ENCODE measurements at places on chromosomes 1 and 21.

DNA sequence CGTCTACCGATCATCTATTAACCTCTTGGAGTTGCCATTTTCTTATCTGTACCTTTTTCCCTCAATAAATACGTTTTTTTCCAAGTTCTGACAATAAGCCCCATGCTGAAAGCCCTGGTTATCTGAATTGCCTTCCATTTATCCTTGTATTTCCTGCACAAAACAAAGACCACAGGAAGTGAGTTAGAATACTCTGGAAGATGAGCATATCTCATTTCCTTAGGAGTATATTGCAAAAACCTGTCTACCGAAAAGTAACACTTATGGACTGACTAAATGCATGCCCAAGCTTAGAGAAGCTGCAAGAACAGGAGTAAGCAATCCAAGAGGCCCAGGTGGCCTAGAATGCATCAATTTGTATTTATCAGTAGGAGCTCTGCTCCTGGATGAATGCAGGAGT lies 39.9 kb downstream of the DIRAS3 start:
- no peak for DNase-seq

DNA sequence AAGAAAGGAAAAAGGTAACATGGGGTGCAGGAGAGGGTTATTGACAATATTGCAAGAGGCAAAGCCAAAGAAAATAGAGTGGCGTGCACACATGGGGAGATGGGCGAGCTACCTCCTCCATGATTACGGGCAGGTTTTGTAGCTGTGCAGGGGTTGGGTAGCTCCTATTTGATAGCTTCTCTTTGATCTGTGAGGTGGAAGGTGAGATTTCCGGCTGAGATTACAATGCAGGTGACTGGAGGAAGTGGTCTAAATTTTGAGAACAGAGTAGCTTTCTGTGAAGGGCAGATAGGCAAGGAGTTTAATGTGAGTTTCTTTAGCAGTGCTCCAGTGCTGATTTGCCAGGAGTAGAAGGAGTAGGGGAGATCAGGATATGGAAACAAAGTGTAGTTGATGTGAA lies 263.4 kb downstream of the PLA2G4A start:
- DNase-seq, result no peak

DNA sequence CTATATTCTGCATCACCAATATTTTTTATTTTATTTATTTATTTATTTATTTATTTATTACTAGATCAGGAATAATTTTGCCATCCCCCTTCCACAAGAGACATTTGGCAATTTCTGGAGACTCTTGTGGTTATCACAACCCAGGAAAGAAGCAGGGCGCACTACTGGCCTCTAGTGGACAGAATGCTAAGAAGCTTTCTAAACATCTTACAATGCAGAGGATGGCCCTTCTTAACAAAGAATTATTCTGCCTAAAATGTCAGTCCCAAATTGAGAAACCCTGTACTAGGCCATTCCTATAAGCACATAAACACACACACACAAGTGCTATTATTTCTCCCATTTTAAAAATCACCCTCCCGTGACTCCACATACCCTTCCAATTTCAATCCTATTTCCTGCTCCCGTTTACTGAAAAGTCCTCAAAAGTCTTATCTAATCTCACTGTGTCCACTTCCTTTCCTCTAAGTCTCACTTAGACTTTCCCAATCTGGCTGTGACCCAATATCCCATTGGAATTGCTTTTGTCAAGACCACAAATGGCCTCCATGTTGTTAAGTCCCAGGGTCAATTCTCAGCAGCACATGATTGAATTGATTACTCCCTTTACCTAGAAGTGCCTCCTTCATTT lies 43.7 kb upstream of the RNF11 start:
- peak; percentile 79 for DNase-seq

DNA sequence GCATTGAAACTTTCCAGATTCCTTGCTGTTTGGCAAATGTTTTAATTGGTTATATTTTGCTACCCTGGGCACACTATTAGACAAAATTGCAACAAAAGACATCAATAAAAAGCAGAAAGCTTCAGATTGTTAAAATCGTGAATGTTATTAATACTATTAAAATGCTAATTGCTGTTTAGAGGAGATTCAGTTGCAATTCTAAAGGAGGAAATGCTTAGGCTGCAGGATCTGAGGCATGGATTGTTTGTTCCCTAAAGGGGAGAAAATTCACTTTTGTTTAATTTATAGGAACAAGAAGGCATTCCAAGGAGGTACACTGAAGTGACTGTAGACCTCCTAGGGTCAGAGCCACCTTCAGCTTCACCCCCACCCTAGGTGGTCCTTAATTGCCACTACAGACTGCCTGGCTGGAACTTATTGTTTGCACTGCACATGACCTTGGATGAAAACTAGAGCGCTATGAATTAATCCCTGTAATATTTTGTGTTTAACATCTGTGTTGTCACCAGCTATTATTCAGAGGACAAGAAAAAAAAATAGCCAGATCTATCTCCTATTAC lies 1266.9 kb upstream of the ADGRL2 start:
- DNase-seq, result no peak

GRCh38 chr1:179917601-179918429 lies 35.7 kb downstream of the TOR1AIP1 start:
- no peak for DNase-seq

DNA sequence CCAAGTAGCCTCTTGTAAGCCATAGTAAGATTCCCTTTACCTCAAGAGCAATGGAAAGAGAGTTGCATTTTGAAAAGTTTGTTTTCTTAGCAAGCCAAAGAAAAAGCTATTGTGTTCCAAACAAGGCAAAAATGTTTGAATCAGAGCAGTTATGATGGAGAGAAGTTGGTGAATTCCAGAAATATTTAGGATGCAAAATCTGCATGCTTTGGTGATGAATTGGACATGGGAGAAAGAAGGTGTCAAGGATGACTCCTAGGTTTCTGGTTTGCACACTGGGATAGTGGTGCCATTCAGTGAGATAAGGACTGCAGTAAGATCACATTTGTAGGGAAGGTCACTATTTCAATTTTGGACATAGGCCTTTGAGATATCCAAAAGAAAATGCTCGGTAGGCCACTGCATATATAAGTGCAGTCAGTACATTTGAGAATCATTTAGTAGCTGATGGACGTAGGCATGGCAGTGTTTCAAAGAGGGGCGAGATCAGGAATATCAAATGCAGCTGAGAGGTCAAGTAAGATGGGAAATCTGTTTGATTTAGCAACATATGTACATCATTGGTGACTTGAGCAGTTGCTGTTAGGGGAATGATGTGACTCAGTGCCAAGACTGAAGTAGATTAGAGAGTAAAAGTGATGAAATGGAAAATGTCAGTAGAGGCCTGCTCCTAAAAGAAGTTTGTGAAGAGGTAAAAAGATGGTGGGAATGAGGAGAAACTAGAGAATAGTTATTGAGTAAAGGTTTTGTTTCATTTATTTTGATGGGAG lies 33.9 kb upstream of the GPR25 start:
- peak; percentile 39 for DNase-seq

DNA sequence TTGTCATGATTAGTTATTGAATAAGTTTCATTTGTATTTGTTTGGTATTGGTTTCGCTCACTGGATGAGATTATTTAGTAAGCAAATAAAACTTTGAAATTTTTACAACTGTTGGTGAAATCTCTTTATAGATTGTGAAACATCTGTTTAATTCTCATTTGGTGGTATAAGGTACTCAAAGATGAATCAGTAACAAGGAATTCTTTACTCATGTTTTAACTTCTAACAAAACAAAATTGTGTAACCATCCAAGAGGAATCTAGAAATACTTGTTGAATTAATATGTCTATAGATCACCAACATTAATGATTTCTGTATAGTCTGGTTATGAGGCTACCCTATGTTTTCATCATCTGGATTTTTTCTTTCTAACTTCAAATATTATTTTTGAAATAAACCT lies 62.8 kb upstream of the USP25 start:
- DNase-seq, result peak; percentile 61

- no peak for DNase-seq
Observed at GRCh38 chr1:181818943-181819342, 242.6 kb downstream of the ZNF648 start.

GRCh38 chr1:27736252-27736651 lies 10.5 kb downstream of the FAM76A start:
- DNase-seq, result no peak

- no peak for DNase-seq
Observed at GRCh38 chr1:192866241-192866868, 57.5 kb downstream of the RGS2 start.

DNA sequence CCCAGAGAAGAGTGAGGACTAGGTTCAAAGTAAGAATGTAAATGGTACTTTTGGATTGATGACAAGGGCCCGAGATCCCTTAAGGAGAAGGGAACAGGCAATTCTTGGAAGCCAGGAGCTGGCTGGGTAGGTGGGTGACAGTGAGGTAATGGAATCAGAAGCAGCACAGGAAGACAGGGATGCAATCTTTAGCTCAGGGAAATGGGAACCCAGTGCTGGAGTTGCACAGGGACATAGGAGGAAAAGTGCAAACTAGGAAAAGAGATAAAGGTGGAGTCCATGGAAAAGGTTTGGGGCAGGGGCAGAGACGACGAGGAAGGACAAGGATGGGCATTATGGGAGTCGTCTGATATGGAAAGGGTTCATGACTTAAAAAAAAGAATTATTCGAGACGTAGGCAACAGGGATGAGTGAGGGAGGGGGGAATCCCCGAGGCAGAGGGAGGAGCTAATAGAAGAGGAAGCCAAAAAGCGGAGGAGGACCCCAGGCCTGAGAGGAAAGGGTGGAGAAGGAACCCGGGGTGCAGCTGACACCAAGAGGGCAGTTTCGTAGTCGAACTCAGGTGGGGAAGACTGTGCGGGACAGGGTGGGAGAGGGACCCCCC lies 495 bp downstream of the PI4KB start:
- peak; percentile 53 for DNase-seq

- no peak for DNase-seq
Observed at GRCh38 chr1:147475488-147475887, 65.8 kb upstream of the BCL9 start.

DNA sequence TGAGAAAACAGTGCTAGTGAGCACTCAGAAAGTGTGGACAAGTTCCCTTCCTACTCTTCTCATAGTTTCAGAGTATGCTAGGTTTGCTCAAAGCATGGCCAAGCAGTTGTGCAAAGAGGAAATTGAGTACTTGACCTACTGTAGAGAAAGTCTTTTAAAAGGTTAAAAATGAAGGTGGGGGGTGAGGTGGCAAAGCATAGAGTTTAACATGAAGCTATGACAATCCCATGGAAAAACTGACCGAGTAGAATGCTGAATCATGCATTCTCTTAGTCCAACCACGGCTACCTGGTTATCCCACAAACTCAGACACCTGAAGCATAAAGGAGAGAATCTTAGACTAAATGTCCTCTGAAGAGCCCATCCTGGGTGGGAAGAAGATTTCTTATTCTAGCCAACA lies 79.9 kb downstream of the PTPN14 start:
- no peak for DNase-seq

DNA sequence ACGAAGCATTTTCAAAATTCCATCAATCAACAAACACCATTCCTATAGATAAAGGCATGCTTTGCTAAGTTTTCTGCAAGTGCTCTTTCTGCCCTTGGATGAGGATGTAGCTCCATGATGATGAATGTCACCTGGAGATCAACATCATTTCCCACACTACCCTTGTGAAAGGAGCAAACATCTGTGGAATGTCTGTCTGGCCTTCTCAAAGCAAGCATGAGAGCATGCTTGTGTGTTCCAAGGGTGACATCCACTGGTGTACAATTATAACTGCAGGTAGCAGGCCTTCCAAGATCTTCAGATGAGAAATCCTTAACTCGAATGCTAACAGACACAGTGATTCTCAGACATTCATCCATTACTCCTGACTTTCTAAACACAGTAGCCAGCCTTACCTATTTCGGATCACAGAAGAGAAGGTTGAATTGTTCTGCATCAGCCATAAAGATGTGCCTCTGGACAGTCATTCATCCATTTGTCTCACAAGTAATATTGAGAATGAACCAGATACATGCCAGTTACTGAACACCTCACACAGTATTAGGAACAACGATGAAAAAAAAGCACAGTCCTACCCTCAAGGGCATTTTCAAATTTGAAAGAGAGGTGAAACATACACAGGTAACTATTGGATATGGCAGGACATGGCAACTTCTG lies 162.4 kb downstream of the TPR start:
- peak; percentile 86 for DNase-seq

DNA sequence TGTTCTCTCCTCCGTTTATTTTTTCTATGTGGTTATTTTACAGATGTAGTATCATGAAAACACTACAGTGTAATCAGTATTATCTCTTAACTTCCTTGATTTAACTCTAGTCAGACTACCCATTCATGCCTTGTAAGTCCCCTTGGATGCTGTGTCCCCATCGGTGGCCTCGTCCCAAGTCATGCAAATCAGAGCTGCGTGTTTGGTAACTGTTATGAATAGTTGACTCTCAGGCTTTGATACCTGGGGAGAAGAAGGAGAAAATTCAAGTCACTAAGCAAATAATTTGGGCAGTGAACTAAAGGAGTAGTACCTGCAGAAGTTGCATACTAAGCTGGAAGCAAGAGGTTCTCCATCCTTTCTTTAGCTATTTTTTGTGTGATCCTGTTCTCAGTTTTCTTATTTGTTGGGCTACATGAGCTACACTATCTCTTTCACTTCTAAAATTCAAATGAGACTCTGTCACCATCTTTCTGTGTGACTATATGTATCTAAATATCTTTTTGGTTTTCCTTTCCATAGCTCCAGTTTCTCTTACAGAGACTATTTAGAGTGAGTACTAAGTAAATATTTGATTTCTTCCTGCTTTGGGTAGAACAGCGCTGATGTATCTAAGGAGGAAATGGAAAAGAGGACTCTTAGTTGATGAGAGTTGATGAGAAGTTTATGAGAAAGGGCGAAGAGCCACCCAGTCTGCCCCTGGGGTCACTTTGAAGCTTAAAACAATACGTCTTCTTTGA lies 50.9 kb downstream of the VANGL2 start:
- no peak for DNase-seq

DNA sequence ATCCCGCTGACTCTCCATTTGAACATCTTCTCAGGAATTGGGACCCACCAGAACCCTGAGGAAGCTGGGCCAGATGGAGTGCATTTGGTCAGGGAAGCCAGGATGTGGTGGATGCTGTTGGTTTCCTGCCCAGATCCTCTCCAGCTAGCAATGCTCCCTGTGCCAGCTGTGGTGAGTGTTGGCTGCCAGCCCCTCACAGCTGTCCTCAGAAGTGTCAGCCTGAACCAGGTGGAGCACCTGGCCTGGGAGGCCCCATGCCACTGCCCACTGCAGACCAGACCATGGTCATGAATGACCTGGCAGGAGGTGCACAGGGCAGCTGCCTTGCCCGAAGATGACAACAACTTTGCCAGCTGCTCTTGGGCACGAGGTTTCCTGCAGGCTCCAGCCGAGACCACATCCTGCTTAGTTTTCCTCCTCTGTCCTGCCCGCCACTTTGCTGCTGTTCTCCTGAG lies 54.4 kb downstream of the PRSS38 start:
- peak; percentile 82 for DNase-seq

DNA sequence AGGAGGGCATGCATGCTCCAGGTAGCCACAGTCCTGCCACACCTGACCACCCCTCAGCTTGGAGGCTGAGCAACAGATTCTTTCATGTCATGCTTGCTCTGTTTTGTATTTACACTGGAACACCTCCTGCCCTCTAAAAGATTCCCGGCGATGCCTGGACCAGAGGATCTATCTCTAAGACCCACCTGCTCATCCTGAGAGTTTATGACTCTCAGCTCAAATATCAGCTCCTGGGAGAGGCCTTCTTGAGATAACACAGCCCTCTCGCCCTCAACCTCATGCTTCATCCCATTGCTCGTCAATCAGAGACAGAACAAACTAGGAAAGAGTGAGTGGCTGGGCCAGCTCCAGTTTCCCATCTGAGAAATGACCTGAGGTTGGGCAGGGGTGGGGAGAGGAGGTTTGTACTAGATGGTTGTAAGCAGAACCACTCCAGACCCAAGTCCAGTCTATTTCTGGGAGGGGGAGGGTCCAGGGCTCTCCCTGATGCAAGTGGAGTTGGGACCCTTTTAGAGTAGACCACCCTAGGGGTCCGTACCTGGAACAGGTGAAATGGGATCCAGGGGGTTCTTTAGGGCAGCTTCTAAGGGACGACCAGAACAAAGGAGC lies 524.5 kb downstream of the MATN1 start:
- no peak for DNase-seq

All from AG08395 (cell line).